ENCODE measurements at places on chromosomes 16 and 17.

GRCh38 chr16:55077266-55077665 lies 146.6 kb downstream of the IRX5 start:
- no peak for DNase-seq

DNA sequence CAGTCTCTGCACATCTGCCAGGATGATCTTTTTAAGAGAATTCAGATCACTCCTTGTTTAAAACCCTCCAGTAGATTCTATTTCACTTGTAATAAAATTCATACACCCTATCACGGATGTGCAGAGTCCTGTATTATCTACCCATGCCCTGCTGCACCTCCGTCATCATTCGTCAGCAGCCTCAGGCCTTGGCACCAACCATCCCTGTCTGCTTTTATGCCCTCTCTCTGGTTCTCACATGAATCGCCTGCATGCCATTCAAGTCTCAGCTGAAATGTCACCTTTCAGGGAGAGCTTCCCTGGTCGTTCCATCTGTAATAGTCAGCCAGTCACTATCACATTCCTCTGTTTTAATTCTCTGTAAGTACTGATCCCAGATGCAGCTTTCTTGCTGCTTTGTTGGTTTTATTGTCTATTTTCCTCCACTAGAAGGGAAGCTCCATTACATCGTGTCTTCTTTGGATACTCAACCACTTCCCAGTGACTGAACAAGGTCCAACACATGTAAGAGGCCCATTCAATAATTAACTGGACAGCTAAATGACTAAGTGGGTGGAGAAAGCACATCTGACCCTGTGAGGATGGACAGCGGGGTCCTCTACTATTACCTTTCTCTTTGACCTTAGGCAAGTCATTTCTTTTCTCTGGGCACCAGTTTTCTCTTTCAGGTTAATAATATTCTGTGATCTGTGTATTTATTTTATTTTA lies 81.2 kb upstream of the GOT2 start:
- DNase-seq = no peak

DNA sequence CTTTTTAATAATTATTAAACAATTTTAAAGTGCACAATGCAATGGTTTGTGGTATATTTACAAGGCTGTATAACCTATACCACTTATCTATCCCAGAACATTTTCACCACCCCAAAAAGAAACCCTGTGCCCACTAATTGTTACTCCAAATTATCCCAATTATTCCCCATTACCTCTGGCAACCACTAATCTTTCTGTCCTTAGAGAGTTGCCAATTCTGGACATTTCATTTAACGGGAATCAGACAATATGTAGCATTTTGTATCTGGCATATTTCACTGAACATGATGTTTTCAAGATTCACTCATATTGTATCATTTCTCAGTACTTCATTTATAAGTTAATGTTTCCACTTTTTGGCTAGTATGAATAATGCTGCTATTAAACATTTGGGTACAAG lies 103.1 kb upstream of the NACA2 start:
- no peak for DNase-seq

DNA sequence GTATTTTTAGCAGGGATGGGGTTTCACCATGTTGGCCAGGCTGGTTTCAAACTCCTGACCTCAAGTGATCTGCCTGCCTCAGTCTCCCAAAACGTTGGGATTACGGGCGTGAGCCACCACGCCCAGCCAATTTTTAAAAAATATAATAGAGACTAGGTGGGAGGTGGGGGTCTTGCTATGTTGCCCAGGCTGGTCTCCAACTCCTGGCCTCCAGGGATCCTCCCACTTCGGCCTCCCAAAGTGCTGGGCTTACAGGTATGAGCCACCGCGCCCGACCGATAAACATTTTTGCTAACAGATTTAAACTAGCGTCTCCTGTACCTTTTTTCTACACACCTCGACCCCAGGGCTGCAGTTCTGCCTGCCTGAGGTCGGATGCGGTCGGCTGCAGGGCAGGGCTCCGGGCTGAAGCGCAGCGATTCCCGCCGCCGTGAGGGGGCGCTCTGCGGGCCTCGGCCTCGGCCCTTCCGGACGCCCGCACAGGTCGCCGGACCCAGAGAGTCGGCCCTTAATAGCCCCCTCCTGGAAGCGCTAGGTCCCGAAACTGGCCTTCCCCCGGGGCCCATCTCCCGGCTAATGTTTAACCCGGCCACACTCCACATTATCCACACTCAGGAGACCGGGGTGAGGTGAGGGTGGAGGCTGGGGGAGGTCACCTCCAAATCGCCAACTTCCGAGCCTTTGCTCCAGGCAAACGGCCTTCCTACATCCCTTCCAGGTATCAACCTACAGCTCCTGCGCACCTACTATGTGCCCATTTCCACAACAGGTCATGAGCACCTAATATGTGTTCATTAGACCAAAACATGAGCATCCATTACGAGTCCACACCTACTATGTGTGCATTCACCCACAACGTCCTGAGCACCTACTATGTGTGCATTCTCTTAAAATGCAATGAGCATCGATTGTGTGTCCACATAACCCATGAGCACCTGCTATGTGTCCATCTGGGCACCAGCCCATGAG lies 2.0 kb upstream of the GLIS2 start:
- DNase-seq = peak; percentile 86

DNA sequence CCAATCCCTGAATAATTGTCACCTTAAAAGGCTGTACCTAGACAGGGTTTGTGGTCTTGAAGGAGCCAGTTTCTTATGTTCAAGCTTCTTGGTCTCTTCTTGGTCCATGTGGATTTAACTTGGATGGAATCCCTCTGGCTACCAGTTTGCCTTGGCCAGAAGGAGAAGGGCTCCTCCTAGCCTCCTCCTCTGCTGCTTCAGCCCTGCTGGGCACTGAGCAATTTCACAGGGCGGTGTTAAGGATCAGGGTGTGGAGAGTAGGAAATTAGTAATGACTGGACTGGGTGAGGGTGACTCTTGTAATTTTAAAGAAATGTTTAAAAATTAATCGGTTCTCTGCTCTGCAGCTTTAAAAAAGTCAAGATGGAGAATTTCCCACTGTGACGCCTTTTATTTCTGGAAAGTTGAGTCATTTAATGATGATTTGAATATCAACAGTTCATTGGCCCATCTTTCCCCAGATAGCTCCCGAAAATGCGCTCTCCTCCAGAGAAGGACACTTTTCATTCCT lies 96.4 kb downstream of the MSI2 start:
- no peak for DNase-seq

DNA sequence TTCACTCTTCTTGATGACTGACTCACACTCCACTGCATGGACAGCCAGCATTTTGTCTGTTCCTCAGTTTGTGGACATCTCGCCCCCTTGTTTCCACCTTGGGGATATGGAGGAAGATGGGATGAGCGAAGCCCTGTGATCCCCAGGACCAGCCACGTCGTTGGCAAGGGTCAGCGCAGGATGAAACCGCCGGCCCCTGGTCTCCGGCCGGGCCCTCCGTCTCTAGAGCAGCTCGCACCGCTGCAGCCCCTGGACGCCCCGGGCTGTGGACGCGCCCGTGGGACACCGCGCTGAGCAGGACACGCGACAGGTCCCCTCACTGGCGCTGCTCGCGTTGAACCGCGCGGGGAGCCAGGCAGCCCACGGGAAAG lies 604 bp upstream of the ZC3H18 start:
- DNase-seq = peak; percentile 34

- peak; percentile 29 for DNase-seq
Observed at GRCh38 chr17:17172001-17172939, 33.9 kb downstream of the PLD6 start.

DNA sequence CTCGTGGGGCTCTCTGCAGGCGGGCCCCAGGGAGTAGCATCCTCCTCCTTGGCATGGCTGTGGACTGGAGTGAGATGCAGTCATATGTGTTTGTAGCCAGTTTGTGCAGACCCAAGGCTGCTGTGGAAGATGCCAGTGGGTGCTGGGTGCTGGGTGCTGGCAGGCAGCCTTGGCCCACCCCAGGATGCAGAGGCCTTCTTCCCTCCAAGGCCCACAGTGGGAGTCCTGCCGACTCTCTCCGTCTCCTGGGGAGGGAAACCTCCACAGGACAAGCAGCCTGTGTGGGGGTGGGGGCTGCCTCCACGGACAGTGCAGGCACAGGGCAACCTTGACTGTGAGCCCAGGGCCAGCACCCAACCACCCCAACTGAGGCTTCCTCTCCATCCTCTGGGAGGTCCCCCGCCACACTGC lies 13.8 kb upstream of the TMEM92 start:
- no peak for DNase-seq

- no peak for DNase-seq
Observed at GRCh38 chr17:49399995-49400394, 14.7 kb downstream of the PHB1 start.

DNA sequence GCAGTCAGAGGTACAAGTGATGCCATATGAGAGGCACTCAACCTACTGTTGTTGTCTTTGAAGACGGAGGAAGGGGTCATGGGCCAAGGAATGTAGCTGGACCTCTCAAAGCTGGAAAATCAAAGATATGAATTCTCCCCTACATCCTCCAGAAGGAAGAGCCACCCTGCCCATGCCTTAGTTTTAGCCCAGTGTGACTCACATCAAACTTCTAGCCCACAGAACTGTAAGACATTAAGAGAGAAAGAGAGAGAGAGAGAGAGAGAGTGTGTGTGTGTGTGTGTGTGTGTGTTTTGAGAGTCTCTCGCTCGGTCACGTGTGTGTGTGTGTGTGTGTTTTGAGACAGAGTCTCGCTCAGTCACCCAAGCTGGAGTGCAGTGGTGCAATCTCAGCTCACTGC lies 87.1 kb downstream of the STX8 start:
- DNase-seq = no peak

DNA sequence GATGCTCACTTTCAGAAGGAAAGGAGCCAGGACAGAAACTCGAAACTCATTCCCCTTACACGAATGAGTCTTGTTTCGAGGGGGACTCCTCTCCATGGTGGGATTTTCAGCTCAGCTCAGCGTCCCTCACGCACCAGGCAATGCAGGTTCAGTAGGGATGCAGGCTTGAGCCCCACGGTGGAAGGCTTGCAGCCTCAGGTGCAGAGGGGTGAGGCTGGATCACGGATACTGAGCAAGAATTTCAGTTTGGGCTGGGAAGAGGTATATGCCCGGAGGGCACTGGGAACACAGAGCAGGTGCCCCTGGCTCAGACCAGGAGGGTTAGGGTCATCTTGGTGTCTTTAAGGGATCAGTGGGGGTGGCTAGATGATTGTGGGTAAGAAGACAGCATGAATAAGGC lies 344.9 kb upstream of the TNRC6C start:
- no peak for DNase-seq

GRCh38 chr17:10792151-10792550 lies 11.7 kb downstream of the TMEM238L start:
- DNase-seq = no peak

DNA sequence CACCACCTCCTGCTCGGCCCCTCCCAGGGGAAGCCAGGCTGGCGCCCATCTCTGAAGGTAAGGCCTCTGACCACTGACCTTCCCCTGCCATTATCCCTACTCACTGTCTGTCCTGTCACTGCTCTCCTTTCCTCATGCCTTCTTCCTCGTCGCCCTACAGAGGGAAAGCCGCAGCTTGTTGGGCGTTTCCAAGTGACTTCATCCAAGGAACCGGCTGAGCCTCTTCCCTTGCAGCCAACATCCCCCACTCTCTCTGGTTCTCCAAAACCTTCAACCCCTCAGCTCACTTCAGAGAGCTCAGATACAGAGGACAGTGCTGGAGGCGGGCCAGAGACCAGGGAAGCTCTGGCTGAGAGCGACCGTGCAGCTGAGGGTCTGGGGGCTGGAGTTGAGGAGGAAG lies 3.0 kb downstream of the COA3 start:
- DNase-seq = no peak

- no peak for DNase-seq
Observed at GRCh38 chr17:76034428-76035350, 7.6 kb upstream of the EVPL start.

DNA sequence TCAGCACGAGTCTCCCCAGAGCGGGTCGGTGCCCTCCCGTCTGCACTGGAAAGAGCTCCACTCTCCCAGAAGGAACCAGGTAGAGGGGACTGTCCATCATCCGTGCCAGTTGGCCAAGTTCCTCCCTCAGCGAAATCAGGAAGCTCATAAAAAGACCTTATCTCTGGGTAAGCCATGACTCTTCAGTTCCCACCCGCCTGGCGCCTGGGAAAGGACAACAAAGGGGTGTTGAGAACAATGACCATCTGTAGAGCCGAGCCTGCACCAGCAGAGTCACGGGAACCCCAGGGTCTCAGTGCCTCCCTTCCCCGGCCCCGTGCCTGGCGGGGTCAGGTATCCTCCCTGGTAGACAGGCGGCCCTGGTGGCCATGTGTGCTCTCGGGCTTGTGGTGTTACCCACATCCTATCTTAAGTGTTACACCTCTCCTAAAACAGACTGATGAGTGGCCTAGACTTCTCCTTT lies 190.7 kb downstream of the AXIN2 start:
- DNase-seq = peak; percentile 6

GRCh38 chr16:3147046-3147756 lies 12.4 kb downstream of the ZNF213 start:
- no peak for DNase-seq

GRCh38 chr16:86806838-86807351 lies 228.5 kb downstream of the FOXL1 start:
- peak; percentile 46 for DNase-seq

GRCh38 chr17:39648616-39649366 lies 11.8 kb downstream of the STARD3 start:
- no peak for DNase-seq

GRCh38 chr16:66653581-66654350 lies 42.8 kb downstream of the CMTM4 start:
- no peak for DNase-seq

- peak; percentile 63 for DNase-seq
Observed at GRCh38 chr17:83119987-83120864, 40.8 kb downstream of the METRNL start.

DNA sequence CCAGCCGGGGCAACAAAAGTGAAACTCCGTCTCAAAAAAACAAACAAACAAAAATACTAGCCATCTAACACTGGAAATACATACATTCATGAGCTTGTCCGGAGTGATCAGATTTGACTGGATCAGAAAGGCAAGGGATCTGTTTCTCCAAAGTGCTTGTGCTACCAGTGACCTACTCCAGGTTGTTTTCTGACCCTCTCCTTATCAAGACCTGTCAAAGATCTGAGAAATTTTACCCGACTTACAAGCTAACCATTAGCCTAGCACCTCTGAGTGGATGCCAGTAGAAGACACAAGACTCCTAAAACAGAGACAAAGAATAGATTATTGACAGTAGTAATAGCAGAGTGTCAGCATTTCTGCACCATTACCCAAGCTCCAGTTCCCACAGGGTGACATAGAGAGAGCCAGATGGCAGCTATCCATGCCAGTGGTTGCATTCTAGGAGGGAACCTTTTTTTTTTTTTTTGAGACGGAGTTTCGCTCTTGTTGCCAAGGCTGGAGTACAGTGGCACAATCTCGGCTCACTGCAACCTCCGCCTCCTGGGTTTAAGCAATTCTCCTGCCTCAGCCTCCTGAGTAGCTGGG lies 9.8 kb downstream of the ASPA start:
- DNase-seq = no peak

DNA sequence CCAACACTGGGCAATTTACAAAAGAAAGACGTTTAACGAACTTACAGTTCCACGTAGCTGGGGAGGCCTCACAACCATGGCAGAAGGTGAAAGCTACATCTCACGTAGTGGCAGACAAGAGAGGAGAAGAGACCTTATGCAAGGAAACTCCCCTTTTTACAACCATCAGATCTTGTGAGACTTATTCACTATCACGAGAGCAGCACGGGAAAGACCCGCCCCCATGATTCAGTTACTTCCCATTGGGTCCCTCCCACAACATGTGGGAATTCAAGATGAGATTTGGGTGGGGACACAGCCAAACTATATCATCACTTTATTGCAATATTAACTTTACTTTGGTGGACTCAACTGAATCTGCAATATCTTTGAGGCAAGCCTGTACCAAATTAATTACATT lies 11.9 kb upstream of the ENGASE start:
- no peak for DNase-seq

- DNase-seq = no peak
Observed at GRCh38 chr16:89482150-89482816, 8.1 kb downstream of the ANKRD11 start.

Data from GM23338 (cell line).